ENCODE measurements at places on chromosomes 11 and 22.

- no peak for DNase-seq
Observed at GRCh38 chr11:128549256-128549944, 38.0 kb downstream of the ETS1 start.

DNA sequence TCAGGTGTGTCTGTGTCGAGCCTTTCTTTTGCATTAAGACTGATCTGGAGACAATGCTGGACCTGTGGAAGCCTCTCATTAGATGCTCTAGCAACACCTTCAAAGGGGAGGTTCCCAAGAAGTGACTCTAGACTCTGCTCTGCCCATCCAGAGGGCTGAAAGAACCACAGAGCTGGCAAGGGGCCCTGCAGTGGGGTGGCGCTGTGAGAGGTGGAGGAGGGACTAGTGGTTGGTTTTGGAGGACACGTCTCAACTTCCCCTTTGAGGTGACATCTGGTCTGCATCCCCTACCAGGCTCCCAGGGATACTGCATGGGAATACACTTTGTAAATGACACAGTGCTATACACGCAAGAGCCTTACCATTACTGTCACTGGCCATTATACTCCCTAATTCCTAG, 34.2 kb upstream of the SYT13 start:
- DNase-seq, result no peak

- DNase-seq, result no peak
Observed at GRCh38 chr22:17807578-17808410, 33.5 kb upstream of the BID start.

DNA sequence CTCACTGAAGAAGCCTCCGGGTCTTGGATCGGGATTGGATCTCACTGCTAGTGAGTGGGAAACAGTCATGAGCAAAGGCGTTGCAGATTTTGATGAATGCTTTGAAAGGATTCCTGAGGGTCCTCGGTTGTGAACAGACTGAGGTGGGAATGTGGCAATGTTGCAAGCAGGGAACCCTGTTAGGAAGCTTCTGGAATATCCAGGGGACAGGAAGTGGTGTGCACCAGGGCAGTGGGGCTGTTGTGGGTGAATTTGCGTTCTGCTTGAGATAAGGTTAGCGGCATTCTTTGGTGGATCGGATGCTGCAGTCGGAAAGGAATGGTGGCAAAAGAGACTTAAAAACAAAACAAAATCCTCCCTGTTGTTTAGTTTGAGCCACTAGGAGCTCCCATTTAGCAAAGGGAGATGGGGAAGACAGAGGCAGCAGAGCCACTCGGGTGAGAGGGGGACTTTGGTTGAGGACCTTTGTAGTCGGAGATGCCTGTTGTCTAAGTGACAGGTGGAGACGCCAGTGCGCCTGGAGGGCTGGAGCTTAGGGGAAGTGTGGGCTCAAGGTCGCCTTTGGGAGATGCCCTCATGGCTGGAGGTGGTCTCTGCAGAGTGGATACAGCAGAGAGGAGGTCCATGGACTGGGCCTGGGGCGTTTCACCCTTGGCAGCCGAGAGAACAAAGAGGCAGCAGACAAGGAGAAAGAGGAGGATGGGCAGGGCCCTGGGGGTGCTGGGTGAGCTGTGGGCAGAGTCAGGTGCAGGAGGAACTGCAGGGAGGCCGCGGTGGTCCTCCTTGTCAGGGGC, 37.6 kb downstream of the CSF2RB start:
- DNase-seq, result no peak

GRCh38 chr22:50439871-50440331, 34.9 kb downstream of the SBF1 start:
- DNase-seq, result no peak

DNA sequence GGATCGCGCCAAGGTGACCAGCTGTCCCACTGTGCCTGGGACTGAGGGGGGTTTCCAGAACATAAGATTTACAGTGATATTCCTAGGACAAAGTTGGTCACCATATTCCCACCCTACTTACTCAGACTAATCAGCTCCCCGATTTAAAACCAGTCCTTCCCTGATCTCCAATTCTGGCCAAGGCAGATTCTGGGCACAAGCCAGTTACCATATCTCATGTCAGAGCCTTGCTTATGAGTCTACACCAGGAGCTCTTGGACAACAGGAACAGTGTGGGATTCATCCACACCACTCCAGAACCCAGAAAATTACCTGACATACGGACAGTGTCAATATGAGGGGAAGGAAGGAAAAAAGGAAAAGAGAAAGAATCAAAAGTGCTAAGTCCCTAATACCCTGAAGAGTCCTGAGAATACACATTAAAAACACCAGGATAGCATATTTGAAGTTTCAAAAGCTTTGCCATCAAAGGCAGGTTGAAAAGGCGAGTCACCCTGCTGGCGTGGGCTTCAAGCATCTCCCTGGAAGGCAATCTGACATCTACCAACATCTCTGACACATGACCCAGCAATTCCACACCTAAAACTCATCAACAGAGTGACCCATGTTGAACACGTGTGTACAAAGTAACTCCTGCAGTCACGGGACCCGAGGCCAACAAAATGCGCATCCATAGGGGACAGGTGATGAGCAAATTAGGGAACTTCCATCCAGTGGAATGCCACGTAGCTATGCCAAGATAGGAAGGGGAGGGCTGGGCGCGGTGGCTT, 8.0 kb upstream of the IL2RB start:
- no peak for DNase-seq

DNA sequence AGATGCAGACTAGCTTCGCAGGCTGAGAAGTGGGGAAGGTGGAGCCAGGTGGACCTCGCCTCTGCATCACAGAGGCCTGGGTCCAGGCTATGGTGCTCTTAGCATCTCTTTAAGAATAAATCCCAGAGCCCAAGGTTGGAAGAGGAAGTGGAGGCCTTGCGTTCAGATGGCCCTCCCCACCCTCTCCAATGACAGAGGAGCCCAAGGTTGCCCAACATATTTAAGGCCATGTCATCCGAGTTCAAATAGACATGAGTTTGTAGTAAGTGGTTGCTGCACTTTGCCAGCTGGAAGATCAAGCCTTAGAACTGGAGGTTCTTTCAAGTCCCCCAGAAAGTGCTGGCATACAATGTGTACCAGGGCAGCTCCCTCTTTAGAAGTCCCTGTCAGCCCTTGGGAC, 47.1 kb upstream of the HORMAD2 start:
- no peak for DNase-seq

DNA sequence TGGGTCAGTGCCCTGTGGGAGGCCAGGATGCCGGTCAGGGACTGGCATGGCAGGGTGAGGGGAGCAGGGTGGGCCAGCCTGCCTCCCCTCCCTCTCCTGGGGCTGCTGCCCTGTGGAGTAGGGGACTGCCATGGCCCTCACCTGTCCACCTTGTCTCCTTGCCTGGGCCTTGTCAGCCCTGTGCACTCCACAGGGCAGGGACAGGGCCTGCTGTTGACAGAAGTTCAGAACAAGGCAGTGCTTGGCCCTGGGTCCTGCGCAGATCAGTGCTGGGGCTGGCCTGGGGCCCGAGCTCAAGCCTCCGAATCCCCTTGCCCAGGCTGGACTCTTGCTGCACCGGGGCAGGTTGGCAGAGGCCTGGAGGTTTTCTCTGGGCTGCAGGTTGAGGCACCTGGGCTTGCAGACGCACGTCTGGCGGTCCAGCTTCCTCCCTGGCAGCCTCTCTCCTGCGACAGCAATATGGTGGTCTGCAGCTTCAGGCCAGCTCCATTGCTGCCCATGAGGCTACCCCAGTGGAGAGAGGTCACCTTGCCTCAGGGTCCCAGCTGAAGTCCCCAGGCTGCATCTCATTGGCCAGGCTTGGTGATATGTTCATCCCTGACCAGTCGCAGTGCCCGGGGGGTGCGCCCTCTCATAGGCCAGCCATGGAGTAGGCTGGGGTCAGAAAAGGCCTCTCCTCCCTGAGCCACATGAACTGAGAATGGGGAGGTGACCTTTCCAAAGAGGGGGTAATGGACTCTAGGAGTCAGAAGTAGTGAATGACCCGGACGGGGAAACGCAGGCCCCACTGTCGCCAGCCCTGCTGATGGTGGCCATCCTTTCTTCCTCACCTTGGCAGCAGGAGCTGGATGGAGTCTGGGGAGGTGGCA, 21.5 kb upstream of the CHKA start:
- DNase-seq, result no peak

GRCh38 chr11:112179601-112180000, 4.3 kb downstream of the BCO2 start:
- no peak for DNase-seq

- DNase-seq, result peak; percentile 69
Observed at GRCh38 chr11:59158206-59159068, 13.5 kb upstream of the DTX4 start.

DNA sequence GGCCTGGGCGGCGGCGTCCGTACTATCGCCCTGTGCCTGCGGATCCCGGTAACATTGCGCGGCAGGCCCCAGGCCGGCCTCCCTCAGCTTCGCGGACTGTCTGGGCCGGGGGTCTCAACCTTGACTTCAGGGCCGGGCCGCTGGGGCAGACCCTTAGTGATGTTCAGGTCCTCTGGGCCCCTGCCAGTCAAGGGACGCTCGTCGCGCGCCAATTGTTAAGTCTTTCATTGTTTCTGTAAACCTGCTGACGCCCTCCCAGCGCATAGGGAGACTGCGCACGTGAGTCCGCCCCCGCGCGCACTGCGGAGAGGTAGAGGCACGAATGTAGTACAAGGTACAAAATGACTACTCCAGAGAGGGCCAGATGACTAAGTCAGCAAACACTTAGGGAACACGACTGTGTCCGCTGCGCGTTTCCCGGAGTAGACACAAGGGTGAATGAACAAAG, 451 bp upstream of the HDHD5 start:
- DNase-seq, result no peak

DNA sequence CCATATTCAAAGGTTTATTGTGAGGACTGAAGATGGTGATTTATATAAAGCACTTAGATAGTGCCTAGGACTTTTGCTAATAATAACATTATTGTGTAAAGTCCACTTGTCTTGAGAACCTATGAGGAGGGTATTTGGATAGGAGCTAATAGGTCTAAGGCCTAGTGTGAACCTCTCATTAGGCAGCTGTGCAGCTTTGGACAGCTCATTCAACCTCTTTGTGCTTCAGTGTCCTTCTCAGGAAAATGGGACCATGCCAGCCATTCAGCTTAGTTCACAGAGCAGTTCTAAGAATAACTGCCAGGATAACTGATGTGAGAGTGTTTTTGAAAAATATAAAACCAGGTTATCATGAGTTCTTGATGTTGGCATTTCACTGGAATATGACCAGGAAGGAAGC, 56.2 kb downstream of the NAV2 start:
- DNase-seq, result no peak

DNA sequence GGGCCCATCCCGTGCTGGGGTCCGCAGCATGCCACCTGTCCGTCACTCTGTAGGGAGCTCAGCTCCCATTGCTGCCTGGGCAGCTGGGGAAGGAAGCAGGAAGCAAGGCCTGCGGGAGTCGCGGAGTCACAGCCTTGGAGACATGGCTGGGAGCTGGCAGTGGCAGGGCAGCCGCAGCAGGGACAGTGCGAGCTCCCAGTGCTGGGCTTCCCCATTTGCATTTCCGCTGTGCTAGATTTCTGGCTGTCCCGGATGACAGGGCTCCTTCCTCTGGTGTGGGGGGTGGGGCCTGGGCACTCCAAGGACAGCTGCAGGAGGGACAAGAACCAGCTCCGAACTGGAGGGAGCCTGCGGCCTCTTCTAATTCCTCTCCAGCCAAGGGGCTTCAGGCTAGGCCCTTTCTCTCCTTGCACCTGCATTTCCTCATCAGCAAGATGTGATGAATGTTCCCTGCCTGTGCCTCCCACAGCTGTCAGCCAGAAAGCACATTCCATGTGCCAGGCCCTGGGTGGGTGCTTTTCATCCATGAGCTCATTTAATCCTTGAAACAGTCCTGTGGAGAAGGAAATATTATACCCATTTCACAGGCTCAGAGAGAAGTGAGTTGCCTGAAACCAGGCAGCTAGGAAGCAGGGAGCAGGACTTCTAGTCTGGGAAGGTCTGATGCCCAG, 48.0 kb downstream of the MYO7A start:
- DNase-seq, result no peak

DNA sequence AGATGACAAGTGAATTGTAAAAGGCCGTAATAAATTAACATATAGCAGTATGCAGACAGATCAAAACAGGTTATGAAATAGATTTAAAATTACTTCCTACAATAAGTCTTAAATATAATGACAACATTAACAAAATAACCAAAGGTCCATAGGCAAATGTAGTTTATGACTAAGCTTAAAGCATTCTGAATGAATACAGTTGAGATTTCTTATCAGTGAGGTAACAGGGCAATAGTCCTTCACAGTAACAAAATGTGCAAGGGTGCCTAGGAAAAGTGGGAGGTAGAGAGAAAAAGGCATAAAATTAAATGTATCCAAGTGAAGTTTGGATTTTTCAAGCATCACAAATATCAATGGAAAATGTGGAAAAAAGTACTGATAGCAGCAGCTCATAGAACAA, 20.9 kb upstream of the P4HA3 start:
- DNase-seq, result no peak

DNA sequence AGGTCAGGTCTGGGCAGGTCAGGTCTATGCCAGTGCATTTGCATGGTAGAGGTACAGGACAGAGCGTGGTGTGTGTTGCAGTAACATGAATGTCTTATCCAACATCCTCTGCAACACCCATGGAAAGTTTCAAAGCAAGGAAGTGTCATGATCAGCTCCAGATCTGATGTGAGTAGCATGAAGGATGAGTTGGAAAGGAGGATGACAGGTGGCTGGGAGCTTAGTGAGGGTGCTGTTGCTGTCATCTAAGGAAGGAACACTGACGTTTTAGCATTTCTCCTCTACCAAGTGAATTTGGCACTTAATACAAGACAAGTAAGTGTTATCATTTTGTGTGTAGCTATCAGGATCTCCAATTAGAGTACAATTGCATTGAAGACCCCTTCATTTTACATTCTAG, 65.1 kb downstream of the GRK3 start:
- DNase-seq, result no peak

DNA sequence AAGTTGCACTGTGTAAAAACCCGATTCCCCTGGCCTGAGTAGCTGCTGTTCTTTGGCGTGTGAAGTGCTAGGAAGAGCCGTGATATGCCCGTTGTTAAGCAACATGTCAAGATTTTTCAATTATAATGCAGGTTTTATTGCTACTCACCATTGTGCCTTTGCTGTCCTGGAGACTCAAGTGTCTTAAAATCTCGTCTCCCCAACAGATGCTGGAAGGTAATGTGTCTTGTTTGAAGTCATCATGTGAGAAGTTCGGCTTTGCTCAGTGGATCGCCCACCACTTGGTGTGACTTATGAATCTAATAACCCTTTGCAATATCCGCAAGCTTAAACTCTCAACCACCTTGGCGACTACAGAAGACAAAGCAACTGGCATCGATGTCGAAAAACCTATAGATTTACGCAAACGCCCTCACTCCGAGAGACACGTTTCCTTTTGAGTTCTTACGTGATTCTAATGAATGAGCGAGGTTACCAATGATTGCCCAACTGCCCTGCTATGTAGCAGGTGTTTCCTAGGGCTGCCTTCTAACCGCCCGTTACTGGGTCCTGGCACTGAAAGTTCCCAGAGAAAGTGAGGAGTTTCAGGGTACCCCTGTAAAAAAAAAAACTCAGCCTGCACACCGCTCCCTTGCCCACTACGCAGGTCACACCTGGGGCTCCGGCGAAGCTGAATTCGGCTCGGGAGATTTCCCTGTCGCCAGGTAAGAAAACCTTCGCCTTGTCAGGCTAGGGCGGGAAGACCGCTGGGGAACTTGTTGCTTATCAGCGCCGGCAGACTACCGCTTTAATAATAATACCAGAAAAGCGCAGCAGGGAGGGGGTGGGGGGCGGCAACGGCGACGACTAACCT, 21.2 kb upstream of the BDNF start:
- no peak for DNase-seq

- DNase-seq, result no peak
Observed at GRCh38 chr11:62401356-62401755, 17.5 kb upstream of the SCGB1A1 start.
